ENCODE measurements at places on chromosomes 3 and 15.

GRCh38 chr3:15063656-15064286, 1.3 kb downstream of the MRPS25 start:
- DNase-seq = no peak

DNA sequence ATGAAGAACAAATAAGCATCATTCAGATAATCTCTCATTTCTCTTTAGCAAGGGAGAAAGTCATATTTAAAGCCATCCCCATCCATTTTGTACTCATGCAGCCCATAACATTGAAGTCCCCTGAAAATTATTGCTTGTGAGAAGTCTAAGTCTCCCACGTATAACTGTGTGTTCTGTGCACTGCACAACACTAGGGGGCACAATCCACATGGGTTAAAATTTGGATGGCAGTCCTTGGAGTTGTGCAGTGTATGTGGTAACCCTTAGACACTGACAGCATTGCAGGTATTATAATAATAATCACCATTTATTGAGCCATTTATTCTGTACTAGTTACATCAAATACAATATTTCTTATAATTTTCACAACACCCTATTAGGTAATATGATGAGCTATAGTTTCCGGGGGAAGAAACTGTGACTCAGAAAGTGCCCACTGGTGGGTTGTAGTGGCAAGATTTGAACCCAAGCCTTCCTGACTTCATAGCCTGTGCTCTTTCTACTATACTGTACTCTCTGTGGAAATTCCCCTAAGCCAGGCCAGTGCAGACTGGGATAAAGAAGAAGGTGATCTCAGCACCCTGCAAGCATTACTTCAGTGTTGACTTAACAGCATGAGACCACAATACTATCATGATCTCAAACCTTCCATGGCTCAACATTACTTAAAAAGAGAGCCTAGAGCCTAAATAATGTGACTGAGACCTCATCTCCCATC, 15.7 kb downstream of the KCNAB1 start:
- no peak for DNase-seq

GRCh38 chr15:49810720-49811119, 189.9 kb downstream of the DTWD1 start:
- no peak for DNase-seq

- DNase-seq = no peak
These were observed 7.1 kb downstream of the P4HTM start for GRCh38 chr3:48997102-48997635.

DNA sequence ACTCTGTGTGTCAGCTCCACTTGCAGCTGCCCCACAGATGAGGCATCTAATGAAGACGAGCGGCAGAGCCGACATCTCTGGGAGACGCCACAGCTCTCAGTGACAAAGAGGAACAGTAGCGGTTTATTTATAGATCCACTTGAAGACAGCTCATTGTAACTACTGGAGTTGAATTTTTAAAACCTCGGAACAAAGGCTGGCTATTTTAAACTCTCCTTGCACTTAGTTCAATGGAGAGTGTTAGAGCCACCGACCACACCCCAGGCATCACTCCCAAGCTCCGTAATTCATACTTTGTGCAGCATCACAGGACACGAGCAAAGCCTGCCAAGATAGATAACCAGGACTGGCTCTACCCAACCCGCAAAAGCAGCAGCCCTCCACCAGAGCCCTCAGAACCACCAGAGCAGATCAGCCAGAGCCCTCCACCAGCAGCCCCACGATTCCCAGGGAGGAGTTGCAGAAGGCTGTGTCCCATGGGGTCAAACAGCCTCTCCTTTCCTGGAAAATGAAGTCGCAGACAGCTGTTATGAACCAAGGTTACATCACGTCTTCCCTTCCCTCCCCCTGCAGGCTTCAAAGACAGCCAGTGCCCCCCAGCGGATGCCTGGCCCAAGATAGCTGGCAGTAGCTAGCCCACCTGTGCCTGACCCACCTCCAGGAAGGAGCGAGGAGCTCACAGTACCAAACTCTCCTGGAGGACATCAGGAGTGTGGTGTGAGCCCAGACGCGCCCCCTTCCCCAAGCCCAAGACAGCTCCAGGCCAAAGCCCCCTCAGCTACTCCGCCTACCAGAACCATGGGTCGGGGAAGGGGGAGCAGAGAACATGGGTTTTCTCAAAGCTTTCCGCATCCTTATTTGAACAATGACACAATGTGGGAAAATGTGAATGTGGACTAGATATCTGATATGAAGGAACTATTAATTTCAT, 45.7 kb downstream of the POC1A start:
- DNase-seq = no peak

GRCh38 chr15:45521596-45522327, 793 bp downstream of the SLC30A4 start:
- DNase-seq = peak; percentile 28

GRCh38 chr3:119228373-119229145, 12.1 kb downstream of the B4GALT4 start:
- no peak for DNase-seq

GRCh38 chr15:61807281-61807929, 252.8 kb downstream of the VPS13C start:
- DNase-seq = no peak

GRCh38 chr3:29488922-29489321, 208.1 kb downstream of the RBMS3 start:
- DNase-seq = no peak

DNA sequence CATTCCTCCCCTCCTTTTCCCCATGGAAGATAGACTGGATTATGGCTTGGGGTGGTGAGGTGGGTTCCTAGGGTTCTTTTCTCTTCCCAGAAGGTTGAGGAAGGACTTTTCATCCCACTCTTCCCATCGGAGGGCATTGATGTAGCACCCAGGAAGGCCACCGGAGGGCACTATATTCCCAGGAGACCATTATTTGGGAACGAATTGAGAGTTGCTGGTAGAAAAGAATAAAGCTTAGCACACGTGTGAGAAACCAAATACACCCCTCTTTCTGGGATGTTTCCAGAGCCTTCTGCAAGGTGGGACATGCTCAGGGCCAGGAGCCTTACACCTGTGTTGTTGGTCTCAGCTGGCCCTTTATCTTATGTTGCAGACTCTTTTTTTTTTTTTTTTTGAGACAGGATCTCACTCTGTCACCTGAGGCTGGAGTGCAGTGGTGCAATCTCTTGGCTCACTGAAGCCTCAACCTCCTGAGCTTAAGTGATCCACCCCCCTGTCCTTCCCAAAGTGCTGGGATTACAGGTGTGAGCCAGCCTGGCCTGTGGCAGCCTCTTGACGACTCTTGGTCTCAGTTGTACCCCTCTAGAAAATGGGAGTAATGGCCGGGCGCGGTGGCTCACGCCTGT, 6.3 kb upstream of the CDC25A start:
- peak; percentile 70 for DNase-seq

DNA sequence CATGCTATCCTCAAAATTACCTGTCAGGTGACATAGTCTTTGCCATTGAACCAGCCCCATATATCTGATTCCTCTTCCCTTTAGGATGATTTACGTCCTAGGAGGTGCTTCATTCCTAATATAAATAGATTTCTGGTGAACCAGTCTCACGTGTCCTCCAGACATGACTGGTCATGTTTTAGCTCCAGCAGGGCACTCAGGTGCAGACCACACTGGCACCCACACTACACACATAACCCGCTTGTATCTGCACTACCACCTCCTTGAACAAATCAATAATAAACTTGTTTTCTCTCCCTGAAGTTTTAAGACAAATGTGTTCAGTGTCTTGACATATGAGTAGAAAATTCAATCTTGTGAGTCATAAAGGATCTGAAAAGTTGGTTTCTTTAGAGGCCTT, 155.5 kb downstream of the GOLIM4 start:
- no peak for DNase-seq

GRCh38 chr15:67504796-67505195, 16.1 kb upstream of the C15orf61 start:
- no peak for DNase-seq

- peak; percentile 31 for DNase-seq
These were observed 89.5 kb downstream of the EOMES start for GRCh38 chr3:27632431-27633223.

DNA sequence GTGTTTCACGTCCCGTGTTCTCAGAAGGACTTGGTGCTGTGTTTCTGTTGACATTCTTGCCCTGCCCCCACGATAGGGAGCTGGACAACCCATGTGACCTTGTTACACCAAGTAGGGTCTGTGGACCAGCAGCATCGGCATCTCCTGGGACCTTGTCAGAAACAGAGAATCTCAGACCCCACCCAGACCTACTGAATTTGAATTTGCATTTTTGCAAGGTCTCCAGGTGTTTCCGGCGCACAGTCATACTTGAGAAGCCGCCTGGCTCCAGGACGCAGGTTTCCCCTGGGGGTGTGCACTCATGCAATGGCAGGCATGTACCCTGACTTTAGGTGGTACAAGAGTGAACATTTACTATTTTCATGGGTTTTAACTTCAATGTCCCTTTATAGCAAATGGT, 117.9 kb downstream of the TLE3 start:
- no peak for DNase-seq

DNA sequence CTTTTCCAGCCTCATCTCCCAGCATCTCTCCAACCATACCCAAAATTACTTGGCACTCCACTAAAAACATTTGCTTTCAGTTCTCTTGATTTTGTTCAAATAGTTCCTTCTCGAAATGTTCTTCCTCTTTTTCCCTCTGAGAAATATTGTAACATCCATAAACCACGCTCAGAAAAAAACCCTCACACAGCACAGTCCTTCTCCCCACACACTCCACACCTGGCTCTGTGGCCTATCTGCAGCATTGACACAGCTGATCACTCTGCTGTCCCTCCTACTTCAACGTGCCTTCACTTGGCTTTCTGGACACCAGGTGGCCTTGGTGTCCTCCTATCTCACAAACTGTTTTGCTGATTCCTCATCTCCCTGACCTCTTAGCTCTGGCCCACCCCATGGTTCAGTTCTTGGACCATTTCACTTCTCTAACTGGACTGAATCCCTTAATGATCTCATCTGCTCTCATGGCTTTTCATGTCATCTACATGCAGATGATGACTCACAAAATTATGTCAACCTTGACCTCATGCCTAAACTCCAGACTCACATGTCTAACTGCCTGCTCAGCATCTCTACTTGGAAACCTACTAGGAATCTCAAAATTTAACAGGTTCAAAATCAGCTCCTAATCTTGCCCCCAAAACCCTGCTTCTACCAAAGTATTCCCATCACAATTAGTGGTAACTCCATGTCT, 93.3 kb downstream of the TRIM42 start:
- DNase-seq = no peak

DNA sequence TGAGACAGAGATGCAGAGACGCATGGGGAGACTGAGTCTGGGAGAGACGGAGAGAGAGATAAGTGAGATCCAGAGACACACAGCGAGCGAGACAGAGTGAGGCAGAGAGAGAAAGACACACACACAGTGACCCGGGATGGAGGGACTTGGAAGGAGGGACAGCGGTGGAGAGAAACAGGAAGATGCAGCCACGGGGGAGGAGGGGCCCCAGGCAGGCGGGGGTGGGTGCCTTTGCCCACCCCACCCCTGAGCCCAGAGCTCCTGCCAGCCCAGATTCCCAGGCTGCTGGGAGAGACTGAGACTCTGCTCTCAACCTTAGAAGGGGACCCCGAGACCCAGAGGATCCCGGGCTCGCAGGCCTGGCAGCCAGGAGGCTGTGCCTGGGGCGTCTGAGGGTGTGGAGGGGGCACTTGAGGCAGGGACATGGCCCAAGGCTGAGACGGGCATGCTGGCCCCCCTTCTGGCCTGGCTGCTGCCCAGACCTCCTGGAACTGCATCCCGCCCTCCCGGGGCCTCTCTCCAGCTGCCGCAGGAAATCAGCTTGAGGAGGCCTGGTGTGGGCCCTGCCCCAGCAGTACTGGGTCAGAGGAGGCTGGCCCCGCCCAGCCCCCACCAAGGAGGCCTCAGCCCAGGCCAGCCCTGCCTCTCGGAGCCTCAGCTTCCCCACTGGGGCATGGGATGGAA, 18.1 kb downstream of the H1-8 start:
- DNase-seq = peak; percentile 67

GRCh38 chr15:31032961-31033371, 41.5 kb upstream of the MTMR10 start:
- DNase-seq = peak; percentile 26

GRCh38 chr3:110332629-110333028, 739.0 kb upstream of the NECTIN3 start:
- no peak for DNase-seq

DNA sequence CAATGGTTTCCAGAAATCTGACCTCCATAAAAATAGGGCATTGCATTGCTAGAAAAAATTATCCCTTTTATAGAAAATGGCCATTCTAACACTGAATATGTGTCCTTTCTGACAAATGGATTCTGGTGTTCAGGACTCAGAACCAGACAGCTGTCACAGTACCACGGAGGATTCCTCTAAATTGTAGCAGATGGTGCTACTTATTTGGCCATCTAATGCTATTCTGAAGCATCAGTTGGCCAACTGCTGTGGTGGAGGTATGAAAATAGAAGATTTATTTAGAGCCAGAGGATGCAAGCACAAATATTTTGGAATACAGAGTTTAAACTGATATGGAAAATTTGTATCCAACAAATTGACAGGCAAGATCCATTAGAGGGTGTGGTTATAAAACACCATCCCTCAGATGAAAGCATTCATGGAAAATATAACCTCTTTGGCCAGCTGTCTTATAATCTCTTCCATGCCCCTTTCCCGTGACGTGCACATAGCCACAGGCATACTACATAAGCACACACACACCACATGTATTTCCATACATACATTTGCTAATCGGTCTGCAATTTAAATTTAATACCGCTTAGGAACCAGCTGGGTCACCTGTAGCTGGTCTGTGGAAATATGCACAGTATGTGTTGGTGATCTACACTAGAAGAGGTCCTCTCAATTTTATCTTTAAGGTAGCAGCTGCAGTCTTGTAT, 302.7 kb upstream of the KCNMB2 start:
- no peak for DNase-seq

GRCh38 chr15:60605879-60606307, 127.0 kb upstream of the ICE2 start:
- DNase-seq = no peak

GRCh38 chr3:189369636-189370035, 197.9 kb downstream of the TPRG1 start:
- DNase-seq = no peak

- no peak for DNase-seq
These were observed 563.2 kb downstream of the GBE1 start for GRCh38 chr3:81198216-81198615.

DNA sequence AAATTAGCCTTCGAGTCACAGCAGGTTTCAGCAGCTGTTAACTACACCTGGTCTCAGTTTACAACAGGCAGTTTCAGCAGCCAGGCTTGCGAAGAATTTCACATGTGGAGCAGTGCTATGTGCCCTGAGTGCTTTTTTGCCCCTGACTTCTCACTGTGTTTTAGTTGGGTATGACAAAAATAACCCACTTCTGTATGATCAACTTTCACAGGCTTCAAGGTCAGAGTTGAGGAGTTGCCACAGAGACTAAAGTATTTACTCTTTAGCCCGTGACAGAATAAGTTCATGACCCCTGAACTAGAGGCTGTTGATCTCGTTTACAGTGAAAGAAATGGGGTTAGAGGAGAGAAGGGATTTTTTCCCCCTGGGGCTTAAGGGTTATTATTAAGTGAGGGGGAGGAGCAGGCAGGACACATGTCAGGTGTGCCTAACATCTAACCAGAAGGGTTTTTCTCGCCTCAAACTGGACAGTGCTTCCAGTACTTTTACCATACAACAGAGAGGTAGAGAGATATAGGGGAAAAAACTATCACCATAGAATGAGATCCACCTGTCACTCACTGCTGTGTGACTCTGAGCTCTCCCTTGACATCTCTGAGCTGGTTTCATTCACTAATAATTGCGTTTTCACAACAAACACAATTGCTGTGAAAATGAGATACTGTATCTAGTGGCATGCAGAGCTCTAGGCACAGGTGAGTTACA, 14.0 kb upstream of the TOPBP1 start:
- no peak for DNase-seq

GRCh38 chr3:11878837-11879236, 32.2 kb upstream of the TAMM41 start:
- DNase-seq = no peak

GRCh38 chr15:85021409-85021808, 39.8 kb downstream of the PDE8A start:
- no peak for DNase-seq

All from left kidney (tissue), 8 donors.